Activated naive CD4-positive, alpha-beta T cell treated with anti-CD3 and anti-CD28 coated beads for 36 hours (primary cell): ENCODE measurements at places on chromosomes 1 and 21. TPM values are rescaled to one million over a fixed set of nuclear protein-coding genes. Genes with fewer than 3 reads are reported as not detected.
A peak's percentile ranks its signal among the peaks of the same experiment; 100 is the strongest.

DNA sequence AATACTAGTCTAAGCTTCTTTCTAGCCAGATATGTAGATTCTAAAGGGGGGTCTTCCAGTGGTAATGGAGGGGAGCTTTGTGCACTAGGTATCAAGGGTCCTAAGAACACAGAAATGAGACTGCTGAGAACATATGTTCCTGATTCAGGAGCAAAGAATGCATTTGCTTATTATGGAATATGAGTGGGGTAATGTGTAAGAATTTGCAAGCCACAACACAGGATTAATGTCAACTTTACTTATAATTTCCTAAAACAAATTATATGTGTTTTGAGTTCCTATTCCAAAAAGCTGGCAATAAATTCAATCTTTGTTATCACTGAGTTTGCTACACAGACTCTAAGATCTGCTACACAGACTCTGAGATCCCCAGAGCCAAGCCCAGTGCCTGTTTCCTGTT lies 357.0 kb upstream of the PTBP2 start:
- no peaks in the 10 kb centered on the region for H3K36me3 ChIP-seq
- H3K27me3 ChIP-seq: no peaks in the 10 kb centered on the region
- H3K4me3 ChIP-seq: no peak overlapping the region

DNA sequence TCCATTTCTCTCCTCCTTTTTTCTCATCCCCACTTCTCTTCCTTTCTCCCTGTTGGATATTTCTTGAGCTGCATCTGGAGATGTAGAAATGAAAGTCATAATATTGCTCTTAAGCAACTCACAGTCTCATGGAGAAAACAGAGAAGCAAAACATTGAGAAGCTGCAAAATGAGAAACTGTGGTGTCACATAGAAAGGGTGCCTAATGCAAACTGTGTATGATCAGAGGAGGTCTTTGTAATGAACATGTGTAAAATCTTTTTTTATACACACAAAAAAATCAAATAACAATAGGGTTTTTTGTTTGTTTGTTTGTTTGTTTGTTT lies 11.8 kb upstream of the SLAMF7 start:
- no peak for DNase-seq
- H3K4me1 ChIP-seq: peaks cover 37% of the 10 kb centered on the region
- H3K36me3 ChIP-seq: peaks cover 8% of the 10 kb centered on the region
- H3K27ac ChIP-seq: no peak overlapping the region

DNA sequence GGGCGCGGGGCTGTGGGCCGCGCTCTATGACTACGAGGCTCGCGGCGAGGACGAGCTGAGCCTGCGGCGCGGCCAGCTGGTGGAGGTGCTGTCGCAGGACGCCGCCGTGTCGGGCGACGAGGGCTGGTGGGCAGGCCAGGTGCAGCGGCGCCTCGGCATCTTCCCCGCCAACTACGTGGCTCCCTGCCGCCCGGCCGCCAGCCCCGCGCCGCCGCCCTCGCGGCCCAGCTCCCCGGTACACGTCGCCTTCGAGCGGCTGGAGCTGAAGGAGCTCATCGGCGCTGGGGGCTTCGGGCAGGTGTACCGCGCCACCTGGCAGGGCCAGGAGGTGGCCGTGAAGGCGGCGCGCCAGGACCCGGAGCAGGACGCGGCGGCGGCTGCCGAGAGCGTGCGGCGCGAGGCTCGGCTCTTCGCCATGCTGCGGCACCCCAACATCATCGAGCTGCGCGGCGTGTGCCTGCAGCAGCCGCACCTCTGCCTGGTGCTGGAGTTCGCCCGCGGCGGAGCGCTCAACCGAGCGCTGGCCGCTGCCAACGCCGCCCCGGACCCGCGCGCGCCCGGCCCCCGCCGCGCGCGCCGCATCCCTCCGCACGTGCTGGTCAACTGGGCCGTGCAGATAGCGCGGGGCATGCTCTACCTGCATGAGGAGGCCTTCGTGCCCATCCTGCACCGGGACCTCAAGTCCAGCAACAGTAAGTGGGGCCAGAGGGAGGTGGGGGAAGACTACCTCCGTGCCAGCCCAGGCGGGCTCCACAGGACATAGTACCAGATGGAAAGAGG lies 808 bp downstream of the MAP3K21 start:
- H3K27me3 ChIP-seq: peaks cover 19% of the 10 kb centered on the region
- H3K4me1 ChIP-seq: peaks cover 10% of the 10 kb centered on the region
- H3K4me3 ChIP-seq: peak overlapping the region; percentile 70
- no peaks in the 10 kb centered on the region for H3K36me3 ChIP-seq

DNA sequence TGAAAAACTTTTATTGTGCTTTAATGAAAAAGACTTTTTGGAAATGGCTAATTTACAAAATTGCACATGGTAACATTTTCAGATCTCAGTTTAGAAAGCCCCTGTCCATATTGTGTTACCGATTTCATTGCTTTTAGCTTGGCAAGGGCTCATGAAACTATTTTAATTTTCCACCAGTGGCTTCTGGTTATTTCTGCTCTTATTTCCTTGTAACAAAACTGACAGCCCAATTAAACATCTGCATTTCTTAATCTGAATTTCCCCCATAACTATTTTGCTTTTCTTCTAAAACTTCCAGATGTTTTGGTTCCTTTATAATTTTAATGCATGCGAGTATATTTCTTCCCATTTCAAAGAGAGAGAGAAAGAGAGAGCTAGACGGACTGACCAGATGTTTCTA lies 264.8 kb downstream of the PTPRC start:
- no peaks in the 10 kb centered on the region for H3K27me3 ChIP-seq
- no peak overlapping the region for H3K27ac ChIP-seq
- H3K4me1 ChIP-seq: peaks cover 28% of the 10 kb centered on the region
- no peak overlapping the region for H3K4me3 ChIP-seq
- H3K36me3 ChIP-seq: peaks cover 15% of the 10 kb centered on the region
- DNase-seq: no peak

DNA sequence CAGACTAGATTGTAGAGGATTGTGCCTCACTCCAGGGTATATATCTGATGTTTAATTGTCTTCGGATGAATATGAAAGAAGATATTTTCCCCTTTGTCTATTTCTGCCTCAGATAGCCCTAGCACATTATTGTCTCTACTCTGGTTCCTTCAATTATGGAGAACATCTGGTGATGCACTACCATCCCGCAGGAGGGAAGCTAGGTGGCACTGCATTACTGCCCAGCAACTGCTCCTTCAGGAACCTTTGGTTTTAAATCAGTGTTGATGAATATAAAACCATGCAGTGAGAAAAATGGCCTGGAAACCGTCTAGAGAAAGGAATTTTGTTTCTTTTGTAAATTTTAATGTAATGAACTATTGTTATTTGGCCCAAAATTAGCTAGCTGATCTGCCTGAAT lies 68.5 kb downstream of the GPR88 start:
- peaks cover 18% of the 10 kb centered on the region for H3K27me3 ChIP-seq
- H3K27ac ChIP-seq: no peak overlapping the region
- no peaks in the 10 kb centered on the region for H3K4me1 ChIP-seq
- peak; percentile 46 for DNase-seq

GRCh38 chr21:17780539-17780938 lies 38.6 kb downstream of the C21orf91 start:
- peak overlapping the region; percentile 87 for H3K27ac ChIP-seq
- peak overlapping the region; percentile 28 for H3K4me3 ChIP-seq
- H3K27me3 ChIP-seq: no peaks in the 10 kb centered on the region

- H3K27me3 ChIP-seq: no peaks in the 10 kb centered on the region
- no peaks in the 10 kb centered on the region for H3K36me3 ChIP-seq
- H3K27ac ChIP-seq: no peak overlapping the region
- H3K4me1 ChIP-seq: no peaks in the 10 kb centered on the region
- no peak for DNase-seq
These were observed 1381.8 kb downstream of the MRPL39 start for GRCh38 chr21:24225431-24225830.

GRCh38 chr21:21731626-21732025 lies 733.4 kb downstream of the NCAM2 start:
- H3K36me3 ChIP-seq: no peaks in the 10 kb centered on the region

DNA sequence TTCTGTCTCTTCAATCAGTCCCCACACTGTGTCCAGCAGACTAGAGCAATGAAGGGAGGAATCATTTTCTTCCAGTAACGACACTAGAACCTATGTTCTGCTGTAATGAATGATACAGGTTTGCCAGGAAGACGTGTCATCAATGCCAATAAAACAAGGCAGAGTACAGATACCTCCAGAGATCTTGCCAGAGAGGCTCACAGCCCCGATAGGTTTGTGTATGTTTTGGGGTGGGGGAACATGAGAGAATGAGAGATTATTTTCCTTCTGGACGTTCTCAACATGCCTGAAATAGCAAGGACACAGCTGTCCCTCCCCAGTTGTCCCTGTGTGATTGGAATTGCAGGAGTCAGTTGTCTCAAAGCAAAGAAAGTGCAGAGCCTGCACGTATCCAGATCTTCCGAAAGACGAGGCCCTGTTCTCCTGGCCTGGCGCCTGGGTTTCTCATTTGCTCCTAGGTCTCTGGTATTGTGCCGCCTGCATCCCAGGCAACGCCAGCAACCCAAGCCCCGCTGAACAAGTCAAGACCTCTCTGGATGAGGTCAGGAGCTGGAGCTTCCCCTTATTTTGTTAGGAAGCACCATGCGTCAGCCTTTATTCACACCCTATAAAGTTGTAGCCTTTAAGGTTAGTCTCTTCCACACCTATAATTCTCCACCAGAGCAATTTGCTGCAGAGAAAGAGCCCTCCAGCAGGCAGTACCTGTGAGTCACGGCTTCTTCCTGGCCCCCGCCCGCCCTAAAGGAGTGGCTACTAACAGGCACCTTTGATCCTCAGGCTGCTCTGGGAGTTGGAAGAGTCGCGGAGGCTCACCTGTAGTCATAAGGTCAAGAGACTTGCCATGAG lies 130.5 kb downstream of the TOMM20 start:
- H3K27me3 ChIP-seq: no peaks in the 10 kb centered on the region
- no peaks in the 10 kb centered on the region for H3K36me3 ChIP-seq
- no peak for DNase-seq
- H3K4me3 ChIP-seq: no peak overlapping the region

DNA sequence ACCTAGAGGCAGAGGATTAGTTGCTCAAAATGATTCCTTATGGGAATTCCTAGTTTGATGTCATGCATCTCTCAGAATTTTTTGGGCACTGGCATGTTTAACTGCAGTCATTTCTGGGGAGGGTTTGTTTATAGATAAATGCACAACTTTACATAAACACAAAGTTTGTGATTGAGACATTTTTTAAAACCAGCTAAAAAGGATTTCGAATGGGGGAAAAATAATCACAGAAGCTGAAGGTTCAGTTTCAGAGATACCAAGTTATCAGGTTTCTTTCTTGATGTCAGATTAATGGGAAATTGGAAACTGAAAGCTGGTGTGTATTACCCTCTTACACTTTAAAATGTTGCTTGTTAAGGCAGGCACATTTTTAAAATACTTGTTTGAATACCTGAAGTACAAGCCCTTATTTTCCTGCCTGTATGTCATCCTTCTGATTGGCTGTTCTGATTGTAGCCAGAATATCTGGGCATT lies 72.1 kb downstream of the DISP1 start:
- H3K4me1 ChIP-seq: peaks cover 14% of the 10 kb centered on the region
- peaks cover 2% of the 10 kb centered on the region for H3K36me3 ChIP-seq
- H3K27me3 ChIP-seq: no peaks in the 10 kb centered on the region
- no peak overlapping the region for H3K4me3 ChIP-seq
- DNase-seq: no peak
- H3K27ac ChIP-seq: no peak overlapping the region

- no peaks in the 10 kb centered on the region for H3K27me3 ChIP-seq
- H3K36me3 ChIP-seq: no peaks in the 10 kb centered on the region
- no peak overlapping the region for H3K27ac ChIP-seq
- peaks cover 5% of the 10 kb centered on the region for H3K4me1 ChIP-seq
These were observed 61.1 kb upstream of the IRF2BP2 start for GRCh38 chr1:234670967-234671626.

DNA sequence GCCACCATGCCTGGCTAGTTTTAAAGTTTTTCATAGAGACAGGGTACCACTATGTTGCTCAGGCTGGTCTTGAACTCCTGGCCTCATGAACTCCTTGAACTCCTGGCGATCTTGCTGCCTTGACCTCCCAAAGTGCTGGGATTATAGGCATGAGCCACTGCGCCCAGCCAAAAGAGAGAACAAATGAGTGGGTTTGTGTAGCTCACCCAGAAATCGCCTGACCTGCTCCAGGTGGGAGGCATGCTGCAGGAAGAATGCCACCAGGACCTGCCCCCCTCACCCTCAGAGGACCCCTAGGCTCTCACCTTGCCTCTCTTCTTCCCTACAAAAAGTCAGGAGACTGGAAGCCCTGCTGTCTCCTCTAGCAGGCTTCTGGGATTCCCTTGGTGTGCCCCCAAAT lies 88.8 kb downstream of the SYT2 start:
- no peak overlapping the region for H3K4me3 ChIP-seq
- H3K27me3 ChIP-seq: peaks cover 14% of the 10 kb centered on the region
- no peak overlapping the region for H3K27ac ChIP-seq
- no peaks in the 10 kb centered on the region for H3K36me3 ChIP-seq

- no peaks in the 10 kb centered on the region for H3K27me3 ChIP-seq
- no peak overlapping the region for H3K4me3 ChIP-seq
- no peaks in the 10 kb centered on the region for H3K4me1 ChIP-seq
- H3K36me3 ChIP-seq: peaks cover 14% of the 10 kb centered on the region
- H3K27ac ChIP-seq: no peak overlapping the region
These were observed 30.3 kb downstream of the KIFAP3 start for GRCh38 chr1:170044187-170044586.

- peak overlapping the region; percentile 68 for H3K4me3 ChIP-seq
- no peaks in the 10 kb centered on the region for H3K27me3 ChIP-seq
- peak overlapping the region; percentile 56 for H3K27ac ChIP-seq
- peaks cover 12% of the 10 kb centered on the region for H3K36me3 ChIP-seq
- peaks cover 16% of the 10 kb centered on the region for H3K4me1 ChIP-seq
- DNase-seq: no peak
These were observed 27.3 kb downstream of the PTTG1IP start for GRCh38 chr21:44846224-44846484.

DNA sequence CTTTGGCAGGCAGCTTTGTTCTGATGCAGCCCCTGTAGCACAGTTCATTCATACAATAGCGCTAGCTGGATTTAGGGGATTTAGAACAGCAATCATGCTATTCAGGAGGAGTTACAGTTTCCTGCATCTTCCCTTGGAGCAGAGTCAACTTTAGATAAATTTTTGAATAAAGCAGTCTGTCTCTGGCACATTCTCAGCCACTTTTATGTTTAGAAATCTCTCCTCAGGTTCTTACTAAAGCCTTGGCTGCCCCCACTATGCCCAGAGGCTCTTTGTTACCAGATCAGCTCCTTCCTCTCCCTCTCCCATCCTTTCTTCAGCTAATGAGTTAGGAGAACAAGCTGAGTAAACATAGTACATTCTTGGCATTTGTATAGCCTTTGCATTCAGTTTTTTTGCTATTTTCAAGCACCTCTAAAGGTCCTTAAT lies 17.0 kb upstream of the PIGC start:
- no peaks in the 10 kb centered on the region for H3K4me1 ChIP-seq
- H3K36me3 ChIP-seq: no peaks in the 10 kb centered on the region
- no peak for DNase-seq
- H3K4me3 ChIP-seq: no peak overlapping the region
- no peak overlapping the region for H3K27ac ChIP-seq

GRCh38 chr1:220878191-220879075 lies 810 bp upstream of the HLX start:
- peak overlapping the region; percentile 63 for H3K4me3 ChIP-seq
- peaks cover 72% of the 10 kb centered on the region for H3K27me3 ChIP-seq
- H3K4me1 ChIP-seq: peaks cover 37% of the 10 kb centered on the region
- peak; percentile 27 for DNase-seq
- H3K36me3 ChIP-seq: no peaks in the 10 kb centered on the region

- no peak for DNase-seq
- no peak overlapping the region for H3K4me3 ChIP-seq
- H3K27me3 ChIP-seq: no peaks in the 10 kb centered on the region
- H3K36me3 ChIP-seq: no peaks in the 10 kb centered on the region
- H3K4me1 ChIP-seq: no peaks in the 10 kb centered on the region
- no peak overlapping the region for H3K27ac ChIP-seq
These were observed 231.7 kb downstream of the PAPPA2 start for GRCh38 chr1:176694713-176695112.

TCHHL1 gene
- total RNA-seq: not detected

RNU1-1 gene
- 1,341 TPM for total RNA-seq

THEM5 gene
- total RNA-seq: not detected
